ENCODE measurements at places on chromosomes 1 and 21.

GRCh38 chr1:164651351-164651951 is 92.5 kb downstream of the PBX1 start:
- no peak for DNase-seq

- no peak for DNase-seq
Measured at GRCh38 chr1:150961756-150962155, 12.9 kb downstream of the CERS2 start.

- DNase-seq, result no peak
Measured at GRCh38 chr1:76585980-76586674, 281.2 kb upstream of the ST6GALNAC5 start.

DNA sequence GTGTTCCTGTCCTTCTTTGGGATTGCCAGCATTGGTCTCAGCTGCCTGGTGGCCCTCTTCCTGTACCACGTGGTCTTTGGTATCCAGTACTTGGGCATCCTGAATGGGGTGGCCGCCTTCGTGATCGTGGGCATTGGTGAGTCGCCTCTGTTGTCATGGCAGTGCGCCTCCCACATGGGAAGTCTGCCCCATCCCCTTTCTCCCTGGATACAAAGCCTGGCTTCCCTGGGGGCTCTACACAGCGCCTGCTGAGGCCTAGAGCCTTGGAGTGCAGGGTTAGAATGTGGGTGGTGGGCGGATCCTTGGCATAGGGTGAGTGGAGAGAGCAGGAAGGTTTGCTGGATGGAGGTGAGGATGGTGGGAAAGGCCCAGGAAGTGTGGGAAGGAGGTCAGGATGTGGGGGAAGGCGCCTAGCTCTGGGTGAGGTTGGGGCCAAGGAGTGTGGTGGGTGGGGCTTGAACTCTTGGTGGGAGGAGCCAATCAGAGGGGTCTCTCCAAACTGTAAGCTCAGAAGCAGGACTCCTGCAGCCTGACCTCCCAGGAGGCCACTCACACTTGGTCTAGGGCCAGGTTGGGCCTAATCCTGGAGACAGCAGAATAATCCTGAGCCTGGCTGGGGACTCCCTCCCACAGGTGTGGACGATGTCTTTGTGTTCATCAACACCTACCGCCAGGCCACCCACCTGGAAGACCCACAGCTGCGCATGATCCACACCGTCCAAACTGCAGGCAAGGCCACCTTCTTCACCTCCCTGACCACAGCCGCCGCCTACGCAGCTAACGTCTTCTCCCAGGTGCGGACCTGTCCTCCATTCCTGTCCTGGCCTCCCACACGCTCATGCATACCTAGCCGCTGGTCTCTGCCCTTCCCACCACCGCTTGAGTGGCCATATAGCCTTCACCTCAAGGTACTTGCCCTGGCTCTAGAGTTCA is 36.7 kb downstream of the DISP3 start:
- no peak for DNase-seq

DNA sequence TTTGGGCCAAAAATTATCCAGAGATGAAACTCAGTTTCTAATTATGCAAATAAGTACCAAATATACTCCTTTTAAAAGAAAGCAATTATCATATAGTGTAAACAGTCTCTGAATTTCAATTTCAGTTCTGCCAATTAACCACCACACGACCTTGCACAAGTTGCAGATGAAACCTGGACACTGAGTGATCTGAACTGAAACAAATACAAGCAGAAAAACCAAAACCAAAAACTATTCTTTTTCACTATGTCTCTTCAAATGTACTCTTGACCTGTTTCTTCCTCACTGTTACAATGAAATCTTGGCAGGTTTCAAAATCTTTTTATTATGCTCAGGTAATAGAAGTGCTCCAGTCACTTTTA is 79.2 kb downstream of the TYW3 start:
- no peak for DNase-seq

DNA sequence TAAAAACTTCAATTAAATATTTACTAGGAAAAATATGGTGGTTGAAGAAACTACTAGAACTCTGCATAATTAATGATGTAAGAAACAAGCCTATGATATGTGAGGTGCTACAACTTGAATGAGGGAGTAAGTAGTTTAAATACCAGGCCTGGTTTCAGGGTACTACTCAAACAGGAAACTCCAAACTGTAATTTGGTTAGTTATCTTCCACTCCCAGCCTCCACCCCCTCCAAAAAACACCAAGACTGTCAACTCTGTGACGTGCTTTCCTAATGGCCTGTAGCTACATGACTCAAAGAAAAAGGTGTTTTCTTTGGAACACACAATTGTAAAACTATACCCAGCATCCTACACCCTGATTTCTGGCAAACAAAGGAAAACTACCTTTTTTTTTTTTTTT is 55.9 kb upstream of the RCC1 start:
- peak; percentile 19 for DNase-seq

DNA sequence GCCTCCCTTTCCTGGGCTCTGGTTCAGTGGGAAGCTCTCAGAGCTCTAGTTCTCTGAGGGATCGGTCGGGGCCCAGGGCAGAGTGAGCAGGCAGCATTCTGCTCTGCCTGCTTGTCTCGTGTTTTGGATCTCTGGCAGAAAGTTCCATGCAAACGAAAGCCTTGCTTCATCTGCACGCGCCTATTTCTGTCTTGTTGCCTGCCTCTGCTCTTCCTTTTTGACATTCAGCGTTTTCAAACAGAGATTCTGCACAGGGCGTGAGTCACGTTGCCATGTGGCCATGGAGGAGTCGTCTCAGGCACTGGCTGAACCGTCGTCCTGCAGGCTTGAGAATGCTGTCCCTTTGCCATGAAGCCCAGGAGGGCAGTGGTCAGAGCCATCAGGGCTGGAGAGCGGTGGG is 20.3 kb downstream of the AJAP1 start:
- no peak for DNase-seq

- DNase-seq, result no peak
Measured at GRCh38 chr1:56782773-56783172, 36.4 kb downstream of the FYB2 start.

DNA sequence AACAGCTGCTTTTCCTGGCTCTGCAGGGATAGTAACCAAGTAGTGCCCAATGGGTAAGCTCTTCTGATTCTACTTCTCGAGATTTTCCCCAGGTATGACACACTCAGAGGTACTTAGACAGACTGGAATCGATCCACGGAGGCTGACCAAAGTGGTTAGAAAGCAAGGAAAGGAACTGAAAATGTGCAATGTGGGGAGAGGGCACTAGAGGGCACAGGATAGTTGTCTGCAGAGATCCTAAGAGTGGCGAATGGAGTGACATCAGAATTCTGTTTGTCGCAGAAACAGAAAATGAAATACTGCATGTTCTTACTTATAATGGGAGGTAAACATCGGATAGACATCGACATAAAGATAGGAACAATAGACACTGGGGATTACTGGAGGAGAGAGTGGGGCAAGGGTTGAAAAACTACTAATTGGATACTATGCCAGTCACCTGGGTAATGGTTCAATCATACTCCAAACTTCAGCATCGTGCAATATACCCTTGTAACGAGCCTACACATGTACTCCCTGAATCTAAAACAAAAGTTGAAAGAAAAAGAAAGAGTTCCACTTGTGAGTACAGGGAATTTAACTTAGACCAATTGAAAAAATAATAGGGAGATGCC is 23.3 kb downstream of the CYP2J2 start:
- no peak for DNase-seq

- peak; percentile 47 for DNase-seq
Measured at GRCh38 chr1:205061665-205062069, 18.7 kb downstream of the CNTN2 start.

DNA sequence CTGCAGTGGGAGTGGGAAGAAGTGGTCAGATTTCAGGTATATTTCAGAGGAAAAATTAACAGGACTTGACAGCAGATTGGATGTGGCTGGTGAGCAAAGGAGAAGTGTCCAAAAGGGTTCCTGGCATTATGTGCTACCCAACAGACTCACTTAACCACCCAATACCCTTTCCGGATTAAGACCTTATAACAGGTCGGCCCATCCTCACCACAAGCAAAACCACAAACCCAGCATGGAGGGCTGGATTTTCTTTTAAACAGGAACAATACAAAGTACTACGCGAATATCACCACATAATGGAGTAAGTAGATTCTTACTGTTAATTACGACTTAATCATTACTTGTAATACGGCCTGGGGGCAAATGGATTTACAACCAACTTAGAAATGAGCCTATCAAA is 59.2 kb downstream of the WDR64 start:
- DNase-seq, result no peak

- no peak for DNase-seq
Measured at GRCh38 chr1:247079141-247079874, 697 bp upstream of the ZNF670 start.
